ENCODE measurements at places on chromosomes 3 and 15.

- no peak overlapping the region for H3K27ac ChIP-seq
- H3K4me1 ChIP-seq: no peaks in the 10 kb centered on the region
Measured at GRCh38 chr3:7144697-7145308, 283.9 kb downstream of the GRM7 start.

GRCh38 chr3:186922790-186923189 is 7.5 kb upstream of the ST6GAL1 start:
- no peaks in the 10 kb centered on the region for H3K36me3 ChIP-seq
- H3K27me3 ChIP-seq: no peaks in the 10 kb centered on the region
- H3K27ac ChIP-seq: no peak overlapping the region

DNA sequence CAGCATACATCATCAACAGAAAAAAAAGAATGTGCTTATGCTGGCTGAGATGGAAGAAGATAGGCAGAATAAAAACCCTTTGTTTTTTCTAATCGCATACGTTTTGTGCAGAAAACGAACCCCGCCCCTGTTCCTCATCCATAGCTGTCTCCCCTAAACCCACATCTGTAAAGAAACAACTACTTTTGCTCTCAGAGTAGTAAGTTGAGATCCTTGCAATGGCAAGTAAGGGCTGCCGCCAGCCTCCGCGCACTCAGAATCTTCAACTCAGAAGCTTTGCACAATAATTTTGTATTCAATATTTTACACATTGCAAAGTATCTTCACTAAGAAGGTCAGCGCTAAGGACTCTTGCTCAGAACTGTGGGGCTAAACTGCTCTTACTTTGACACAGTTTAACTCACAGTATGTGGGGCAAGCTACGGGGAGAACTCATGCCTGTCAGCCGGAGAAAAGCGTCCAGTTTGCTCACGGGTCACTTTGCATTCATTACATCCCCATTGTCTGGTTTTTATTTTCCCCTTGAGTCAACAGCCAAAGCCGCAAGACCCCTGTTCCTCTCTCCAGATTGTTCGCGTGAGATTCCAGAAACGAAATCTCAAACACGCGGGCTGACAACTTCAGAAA is 1.0 kb downstream of the LYSMD4 start:
- H3K27ac ChIP-seq: no peak overlapping the region
- DNase-seq: no peak
- H3K36me3 ChIP-seq: peaks cover 11% of the 10 kb centered on the region

DNA sequence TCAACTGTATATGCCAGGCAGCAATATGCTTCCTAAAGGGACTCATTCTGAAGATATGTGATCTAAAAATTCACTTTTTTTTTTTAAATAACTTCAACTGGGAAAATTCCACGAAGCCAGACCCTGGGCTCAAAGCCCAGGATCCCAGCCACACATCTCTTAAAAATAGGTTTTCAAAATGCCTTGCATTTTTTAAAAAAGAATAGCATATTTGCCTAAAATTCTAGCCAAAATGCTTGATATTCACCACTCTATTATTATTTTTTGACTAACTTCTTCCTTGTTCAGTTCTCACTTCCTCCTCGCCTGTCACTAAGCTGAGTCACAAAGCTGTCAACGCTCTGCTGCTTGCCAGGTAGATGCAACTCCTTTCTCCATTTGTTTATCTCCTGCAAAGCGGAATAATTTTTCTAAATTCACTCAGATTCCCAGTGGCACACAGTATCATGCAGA is 28.0 kb upstream of the VGLL4 start:
- H3K27me3 ChIP-seq: no peaks in the 10 kb centered on the region
- no peaks in the 10 kb centered on the region for H3K4me1 ChIP-seq
- DNase-seq: no peak
- H3K36me3 ChIP-seq: no peaks in the 10 kb centered on the region
- no peak overlapping the region for H3K4me3 ChIP-seq

DNA sequence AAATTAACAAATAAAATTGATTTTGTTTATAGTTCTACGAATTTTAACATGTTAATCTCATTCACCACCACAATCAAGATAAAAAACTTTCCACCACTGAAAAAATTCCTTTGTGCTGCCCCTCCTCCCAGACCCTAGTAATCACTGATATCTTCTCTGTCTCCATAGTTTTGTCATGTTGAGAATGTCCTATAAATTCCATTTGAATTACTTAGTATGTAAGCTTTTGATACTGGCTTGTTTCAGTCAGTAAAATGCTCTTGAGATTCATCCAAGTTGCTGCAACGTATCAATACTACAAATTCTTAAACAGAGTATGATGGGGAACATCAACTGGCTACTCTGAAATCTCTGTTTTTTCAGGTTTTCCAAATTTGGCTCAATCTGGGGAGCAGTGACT is 129.6 kb downstream of the CTNNB1 start:
- H3K4me1 ChIP-seq: peaks cover 5% of the 10 kb centered on the region
- no peak overlapping the region for H3K4me3 ChIP-seq
- DNase-seq: no peak
- H3K27ac ChIP-seq: no peak overlapping the region

GRCh38 chr3:171186383-171186782 is 159.9 kb upstream of the SLC2A2 start:
- H3K27ac ChIP-seq: no peak overlapping the region
- no peak overlapping the region for H3K4me3 ChIP-seq
- H3K36me3 ChIP-seq: peaks cover 45% of the 10 kb centered on the region
- no peaks in the 10 kb centered on the region for H3K27me3 ChIP-seq
- H3K4me1 ChIP-seq: peaks cover 2% of the 10 kb centered on the region

DNA sequence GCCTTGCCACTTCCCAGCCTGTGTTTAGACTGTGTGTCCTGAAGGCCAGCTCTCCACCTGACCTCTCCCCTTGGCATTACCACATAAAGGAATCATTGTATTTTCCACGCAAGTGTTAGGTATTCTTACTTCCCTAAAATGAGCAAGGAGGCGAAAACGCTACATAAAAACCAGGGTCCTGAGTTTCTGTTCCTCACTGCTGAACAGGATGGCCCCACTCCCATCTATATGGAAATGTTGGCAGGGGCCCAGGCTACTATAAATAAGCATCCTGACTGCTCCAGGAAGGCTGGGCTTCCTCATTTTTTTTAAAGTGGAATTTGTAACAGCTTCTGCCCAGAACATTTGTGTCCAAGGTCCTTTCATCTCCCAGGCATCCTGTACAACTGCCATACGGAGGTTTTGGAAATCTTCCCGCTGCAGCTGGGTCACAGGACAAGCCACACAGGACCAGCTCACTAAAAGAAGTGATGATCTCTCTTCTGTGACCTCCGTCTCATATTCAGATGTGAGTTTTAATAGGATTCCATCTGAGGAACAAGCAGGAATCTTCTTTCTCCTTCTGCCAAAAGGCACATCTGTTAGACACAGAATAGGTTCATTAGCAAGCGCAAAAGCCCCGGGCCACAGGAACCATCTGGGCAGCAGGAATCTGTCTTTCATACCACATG is 56.4 kb upstream of the LIMD1 start:
- no peak for DNase-seq
- H3K4me3 ChIP-seq: no peak overlapping the region
- H3K27me3 ChIP-seq: no peaks in the 10 kb centered on the region
- peaks cover 53% of the 10 kb centered on the region for H3K36me3 ChIP-seq

DNA sequence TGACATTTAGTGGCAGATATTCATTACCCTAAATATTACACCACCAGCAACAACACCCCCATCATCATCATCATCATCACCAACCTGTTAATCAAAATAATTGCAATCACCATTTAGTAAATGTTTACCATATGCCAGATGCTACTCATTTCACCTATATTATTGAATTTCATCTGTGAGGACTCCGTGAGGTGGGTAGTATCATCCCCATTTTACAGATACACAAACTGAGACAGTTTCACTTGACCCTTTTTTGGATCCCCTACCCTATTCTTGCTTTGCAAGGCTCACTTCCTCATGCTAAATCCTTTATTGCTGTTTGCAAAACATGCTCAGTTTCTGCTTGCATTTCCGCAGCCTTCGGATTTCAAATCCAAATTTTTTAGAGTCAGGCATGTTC is 18.3 kb upstream of the DET1 start:
- no peaks in the 10 kb centered on the region for H3K27me3 ChIP-seq
- H3K4me1 ChIP-seq: peaks cover 1% of the 10 kb centered on the region
- no peak for DNase-seq
- H3K27ac ChIP-seq: no peak overlapping the region

DNA sequence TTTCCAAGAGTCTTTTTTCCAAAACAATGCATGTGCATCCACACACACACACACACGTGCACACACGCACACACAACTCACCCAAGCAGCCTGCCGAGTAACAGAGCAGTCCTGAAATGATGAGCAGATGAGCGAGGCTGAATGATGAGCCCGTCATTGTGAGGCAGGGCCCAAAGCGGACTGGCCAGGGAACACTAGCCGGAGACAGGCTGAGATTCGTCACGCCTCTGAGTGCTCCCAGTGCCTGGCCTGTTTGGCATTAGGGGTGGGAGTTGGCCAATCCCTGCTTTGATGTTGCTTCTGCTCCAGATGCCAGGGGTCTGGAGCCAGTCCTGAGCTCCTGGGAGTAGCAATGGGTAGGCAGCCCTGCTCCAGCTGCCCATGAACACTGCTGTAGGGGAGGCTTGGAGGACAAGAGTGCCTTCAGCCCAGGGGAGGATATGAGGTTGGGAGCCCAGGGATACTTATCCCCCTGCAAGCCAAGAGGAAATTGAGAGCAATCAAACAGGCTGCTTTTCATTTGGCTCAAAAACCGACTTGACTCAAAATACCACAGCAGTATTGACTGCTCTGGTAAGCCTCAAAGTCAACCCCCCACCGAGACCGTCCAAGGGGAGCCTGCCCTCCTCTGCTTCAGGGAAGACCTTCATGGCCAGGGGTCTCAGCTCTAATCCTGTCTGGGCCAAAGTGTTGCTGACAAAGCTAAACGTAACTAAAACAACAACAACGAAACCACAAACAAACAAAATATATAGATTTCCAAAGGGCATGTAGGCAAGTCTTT is 22.9 kb downstream of the COLQ start:
- H3K4me3 ChIP-seq: no peak overlapping the region
- DNase-seq: no peak
- H3K36me3 ChIP-seq: no peaks in the 10 kb centered on the region
- H3K4me1 ChIP-seq: peaks cover 17% of the 10 kb centered on the region

DNA sequence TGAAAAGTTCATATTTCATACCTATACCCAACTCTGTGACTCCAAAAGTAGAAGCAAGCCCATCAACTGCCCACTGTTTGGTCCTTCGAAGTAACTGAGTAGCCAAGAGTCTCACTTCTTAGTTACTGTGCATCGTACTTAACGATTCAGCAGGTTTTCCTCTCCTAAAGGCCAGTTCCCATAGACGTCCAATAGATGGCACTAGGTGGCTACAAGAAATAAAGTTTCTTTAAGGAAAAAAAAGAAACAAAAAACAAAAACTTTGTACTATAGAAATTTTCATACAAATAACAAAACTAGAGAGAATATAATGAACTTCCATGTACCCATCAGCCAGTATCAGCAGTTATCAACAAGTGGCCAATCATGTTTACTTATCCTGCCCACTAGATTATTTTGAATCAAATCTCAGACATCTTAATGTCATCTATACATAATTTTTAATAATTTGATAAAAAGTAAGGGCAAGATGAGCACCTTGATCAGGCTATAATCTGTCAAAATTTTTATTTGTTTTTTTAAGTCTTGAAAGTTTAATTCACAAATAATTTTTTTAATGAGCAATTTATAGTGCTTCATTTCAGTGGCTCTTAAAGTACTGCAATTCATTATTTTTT is 63.8 kb upstream of the ACP3 start:
- no peak overlapping the region for H3K27ac ChIP-seq
- no peaks in the 10 kb centered on the region for H3K4me1 ChIP-seq
- DNase-seq: peak; percentile 21

DNA sequence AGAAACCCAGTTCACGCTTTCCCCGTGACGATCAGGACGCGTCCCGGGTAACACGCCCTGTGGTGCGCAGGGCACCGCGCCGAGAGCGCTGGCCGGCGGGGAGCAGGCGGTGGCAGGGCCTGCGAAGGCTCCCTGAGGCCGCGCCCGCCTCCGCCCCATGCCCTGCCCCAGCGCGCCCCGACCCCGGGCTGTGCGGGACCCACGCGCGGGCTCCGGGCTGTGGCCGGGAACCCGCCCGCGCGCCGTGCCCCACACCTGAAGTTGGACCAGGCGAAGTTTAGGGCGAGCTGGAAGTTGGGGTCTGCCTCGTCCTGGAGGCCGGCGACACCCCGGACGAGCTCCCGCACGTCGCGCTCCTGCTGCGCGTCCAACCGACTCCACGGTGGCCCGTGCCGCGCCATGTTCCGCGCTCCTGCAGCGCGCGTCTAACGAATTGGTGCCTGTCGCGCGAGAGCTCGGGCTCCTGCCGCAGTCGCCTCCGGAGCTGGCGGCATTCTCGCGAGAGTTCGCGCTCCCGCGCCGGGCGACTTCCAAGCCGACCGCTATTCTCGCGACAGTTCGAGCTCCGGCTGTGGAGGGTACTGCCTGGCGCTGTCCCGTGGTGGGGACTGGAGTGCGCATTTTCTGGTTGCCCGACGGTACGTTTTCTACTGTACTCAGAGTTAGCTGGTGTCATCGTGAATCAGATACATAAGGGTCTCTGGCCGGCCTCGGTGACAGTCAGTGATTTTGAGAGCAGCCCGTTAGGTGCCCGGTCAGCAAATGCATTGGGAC is at the start of gene TUBGCP5:
Gene TUBGCP5 (minus strand): TSS at position 427 of the 774 bp plus-strand sequence. CDS start 26 bp downstream, at position 401.
- H3K27me3 ChIP-seq: no peaks in the 10 kb centered on the region
- DNase-seq: peak; percentile 94
- peaks cover 29% of the 10 kb centered on the region for H3K36me3 ChIP-seq
- H3K4me1 ChIP-seq: peaks cover 2% of the 10 kb centered on the region
- H3K4me3 ChIP-seq: peak within 1 kb of the TSS; percentile 90

GRCh38 chr15:67882487-67883233 is 42.8 kb upstream of the RNU6-1 start:
- peaks cover 21% of the 10 kb centered on the region for H3K4me1 ChIP-seq
- no peak overlapping the region for H3K4me3 ChIP-seq
- H3K36me3 ChIP-seq: no peaks in the 10 kb centered on the region
- H3K27ac ChIP-seq: no peak overlapping the region
- H3K27me3 ChIP-seq: no peaks in the 10 kb centered on the region

DNA sequence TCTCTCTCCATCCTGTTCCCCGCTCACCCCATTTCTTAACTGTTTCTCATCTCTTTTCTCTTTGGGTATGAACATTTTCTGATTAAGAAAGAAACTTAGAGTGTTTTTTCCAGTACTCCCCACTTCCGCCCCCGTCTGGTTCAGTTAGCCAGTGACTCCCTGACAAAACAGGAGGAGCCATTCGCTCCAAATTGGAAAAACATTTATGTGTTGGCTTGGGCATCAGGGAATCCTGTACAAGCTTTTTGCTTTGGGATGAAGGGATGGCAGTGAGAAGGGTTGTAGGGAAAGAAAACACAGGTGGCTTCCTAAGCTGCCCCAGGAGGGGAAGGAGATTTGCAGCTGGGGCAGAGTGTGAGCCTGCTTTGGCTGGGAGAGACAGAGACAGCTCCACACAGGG is 47.0 kb downstream of the BOC start:
- no peak for DNase-seq
- peaks cover 23% of the 10 kb centered on the region for H3K36me3 ChIP-seq
- H3K4me3 ChIP-seq: no peak overlapping the region
- peaks cover 27% of the 10 kb centered on the region for H3K4me1 ChIP-seq
- no peaks in the 10 kb centered on the region for H3K27me3 ChIP-seq

- H3K36me3 ChIP-seq: no peaks in the 10 kb centered on the region
- H3K4me1 ChIP-seq: no peaks in the 10 kb centered on the region
- no peaks in the 10 kb centered on the region for H3K27me3 ChIP-seq
- DNase-seq: no peak
- H3K4me3 ChIP-seq: no peak overlapping the region
Measured at GRCh38 chr3:194865615-194866014, 179.9 kb downstream of the FAM43A start.

- no peak for DNase-seq
- no peaks in the 10 kb centered on the region for H3K27me3 ChIP-seq
- H3K4me3 ChIP-seq: no peak overlapping the region
- H3K36me3 ChIP-seq: no peaks in the 10 kb centered on the region
Measured at GRCh38 chr3:186754006-186754405, 29.4 kb upstream of the EIF4A2 start.

GRCh38 chr3:63934041-63934866 is 22.1 kb upstream of the SCAANT1 start:
- H3K36me3 ChIP-seq: no peaks in the 10 kb centered on the region
- H3K27ac ChIP-seq: no peak overlapping the region
- no peaks in the 10 kb centered on the region for H3K27me3 ChIP-seq
